CD4-positive, alpha-beta T cell (primary cell): ENCODE measurements at places on chromosomes 5 and 9.

DNA sequence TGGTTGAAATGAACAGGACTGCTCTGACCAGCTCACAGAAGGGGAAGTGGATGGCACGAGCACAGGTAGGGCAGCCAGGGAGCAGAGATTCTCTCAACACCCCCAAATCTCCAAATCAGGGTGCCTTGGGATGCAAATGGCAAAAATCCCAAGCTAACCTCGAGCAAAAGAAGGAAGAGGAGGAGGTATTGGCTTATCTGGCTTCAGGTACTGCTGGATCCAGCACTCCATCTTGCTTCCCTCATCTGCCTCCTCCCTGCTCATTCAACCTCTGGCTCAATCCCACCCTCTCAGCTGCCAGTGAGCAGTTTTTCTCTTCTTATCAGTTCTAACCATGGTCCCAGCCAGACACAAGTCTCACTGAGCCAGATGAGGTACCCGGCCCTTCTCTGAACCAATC is 41.6 kb upstream of the GGTA1 start:
- DNase-seq = no peak

- no peak for DNase-seq
These were observed 31.6 kb downstream of the PROP1 start for GRCh38 chr5:177964471-177964870.

- no peak for DNase-seq
These were observed 91.2 kb upstream of the ERBIN start for GRCh38 chr5:65835191-65835590.

GRCh38 chr5:5155617-5156016 is 15.5 kb downstream of the ADAMTS16 start:
- DNase-seq = no peak

- DNase-seq = no peak
These were observed 27.6 kb downstream of the IL7R start for GRCh38 chr5:35884191-35884769.

GRCh38 chr5:89932771-89933181 is 476.8 kb downstream of the CETN3 start:
- DNase-seq = no peak

DNA sequence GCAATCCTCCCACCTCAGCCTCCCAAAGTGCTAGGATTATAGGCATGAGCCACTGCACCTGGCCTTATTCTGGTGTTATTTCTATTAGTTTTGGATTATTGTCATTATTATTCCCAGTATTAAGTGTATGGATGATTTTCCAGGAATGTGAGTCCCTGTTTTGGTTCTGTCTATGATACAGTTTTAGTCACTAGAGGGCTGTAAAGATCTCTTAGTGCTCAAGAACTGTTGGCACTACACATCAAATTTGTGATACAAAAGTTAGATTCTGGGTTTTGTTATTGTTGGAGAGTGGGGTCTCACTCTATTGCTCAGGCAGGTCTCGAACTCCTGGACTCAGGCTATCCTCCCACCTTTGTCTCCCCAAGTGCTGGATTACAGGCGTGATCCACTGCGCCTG is 12.1 kb downstream of the CCL28 start:
- DNase-seq = no peak

DNA sequence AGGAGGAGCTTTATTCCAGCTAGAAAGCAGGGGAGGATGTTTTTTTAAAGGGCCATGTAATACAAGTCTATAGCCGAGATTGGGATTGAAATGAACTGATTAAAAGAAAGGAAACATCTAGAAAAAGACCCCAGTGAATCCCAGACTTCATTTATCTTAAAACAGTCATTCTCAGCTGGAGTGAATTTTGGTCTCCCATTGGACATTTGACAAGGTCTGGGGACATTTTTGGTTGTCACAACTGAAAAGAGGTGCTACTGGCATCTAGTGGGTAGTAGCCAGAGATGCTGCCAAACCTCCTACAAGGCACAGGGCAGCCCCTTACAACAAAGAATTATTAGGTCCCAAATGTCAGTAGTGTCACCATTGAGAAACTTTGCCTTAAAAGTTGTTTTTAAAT is 16.3 kb upstream of the SPINK4 start:
- DNase-seq = no peak

- DNase-seq = no peak
These were observed 230.8 kb downstream of the ENC1 start for GRCh38 chr5:74409712-74410111.

GRCh38 chr9:124964056-124964455 is 23.2 kb upstream of the GOLGA1 start:
- no peak for DNase-seq

DNA sequence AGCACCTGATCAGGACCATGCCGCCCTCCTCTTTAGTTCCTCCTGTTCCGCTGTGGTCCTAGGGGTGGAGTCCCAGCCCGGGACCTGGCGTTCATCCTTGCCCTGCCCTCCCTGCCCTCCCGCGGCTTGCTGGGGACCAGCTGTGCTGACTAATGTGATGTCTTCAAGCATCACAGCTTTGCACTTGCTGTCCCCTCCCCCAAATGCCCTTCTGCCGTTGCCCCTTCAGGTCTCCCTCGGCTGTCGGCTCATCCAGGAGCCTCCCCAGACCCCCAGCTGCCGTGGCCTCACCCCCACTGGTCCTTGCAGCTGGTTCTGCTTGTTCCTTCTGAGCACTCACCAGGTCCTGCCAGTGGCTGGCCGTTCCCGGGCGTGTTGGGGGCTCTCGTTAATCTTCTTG is 19.9 kb downstream of the RXRA start:
- no peak for DNase-seq

DNA sequence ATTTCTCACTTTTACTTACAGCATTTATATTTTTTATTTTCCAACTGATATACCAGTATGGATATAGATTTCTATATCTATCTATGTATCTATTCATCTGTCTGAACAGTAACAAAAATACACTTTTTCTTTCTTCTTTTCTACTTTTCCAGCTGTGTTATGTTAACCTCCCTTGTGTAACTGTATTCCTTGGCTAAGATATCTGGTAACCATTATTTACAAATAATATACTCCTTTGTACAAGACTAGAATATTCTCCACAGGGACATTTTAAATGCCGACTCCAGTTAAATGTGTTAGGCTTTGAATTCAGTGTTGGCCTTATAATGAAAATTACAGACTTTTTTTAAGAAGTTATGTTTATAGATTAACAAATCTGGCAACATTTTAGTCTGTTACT is 168.7 kb downstream of the XRCC4 start:
- no peak for DNase-seq

GRCh38 chr9:134539586-134540194 is 101.9 kb upstream of the COL5A1 start:
- no peak for DNase-seq

DNA sequence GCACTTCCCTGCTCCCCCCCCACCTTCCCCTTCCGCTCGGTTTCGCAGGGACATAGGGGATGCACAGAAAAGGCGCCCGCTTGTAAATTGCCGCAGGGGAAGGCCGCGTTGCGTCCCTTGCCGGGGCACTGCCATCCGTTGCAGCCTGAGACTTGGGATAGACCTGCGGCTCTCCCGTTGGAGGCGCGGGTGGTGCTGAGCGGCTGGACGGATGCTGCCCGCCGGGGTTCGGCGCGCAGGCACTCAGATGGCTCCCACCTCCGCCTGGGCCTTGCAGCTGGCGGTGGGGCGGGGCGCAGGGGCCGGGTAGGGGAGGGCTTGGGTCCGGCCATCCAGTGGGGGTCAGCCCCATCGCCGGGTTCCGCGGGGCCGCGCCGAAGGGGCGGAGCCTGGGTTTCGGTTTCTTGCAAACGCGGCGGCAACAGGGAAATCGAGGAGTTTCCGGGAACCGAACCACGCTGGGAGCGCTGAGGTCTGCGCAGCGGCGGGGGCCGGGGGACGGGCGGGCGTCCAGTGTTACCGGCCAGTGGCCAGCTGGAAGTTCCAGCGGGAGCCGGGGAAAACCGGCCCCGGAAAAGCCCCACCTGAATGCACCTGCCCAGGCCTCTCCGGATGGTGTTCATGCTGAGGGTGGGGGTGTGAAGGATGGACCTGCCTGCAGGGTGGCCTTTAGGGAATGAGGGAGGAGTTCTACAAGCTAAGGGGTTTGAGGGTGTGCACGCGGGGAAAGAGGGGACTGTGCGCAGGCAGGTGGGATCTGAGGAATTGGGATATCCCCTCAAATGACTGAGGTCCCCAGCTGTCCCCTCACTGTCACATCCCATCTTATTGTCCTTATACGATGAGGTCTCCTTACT is 6.3 kb upstream of the IRF1 start:
- DNase-seq = peak; percentile 51

- DNase-seq = no peak
These were observed 3.0 kb downstream of the ECSCR start for GRCh38 chr5:139459451-139459934.

DNA sequence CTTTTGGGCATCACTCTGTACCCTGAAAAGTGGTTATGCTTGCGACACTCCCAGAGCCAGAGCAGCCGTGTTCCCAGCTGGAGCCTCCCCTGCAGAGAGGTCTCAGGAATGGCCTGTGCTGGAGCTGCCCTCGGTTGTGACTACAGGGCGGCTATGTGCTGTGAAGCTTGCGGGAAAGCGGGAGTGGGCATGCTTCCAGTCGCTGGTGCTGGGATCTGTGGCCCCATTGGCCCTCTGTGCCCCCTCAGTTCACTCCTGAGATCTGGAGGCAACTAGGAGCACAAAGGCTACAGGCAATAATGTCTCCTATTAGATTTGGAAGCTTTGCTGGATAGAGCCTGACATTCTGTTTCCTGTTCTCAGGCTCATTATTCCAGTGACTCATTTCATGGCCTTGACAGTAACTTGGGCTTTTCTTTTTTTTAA is 56.9 kb downstream of the GPR107 start:
- DNase-seq = no peak

- DNase-seq = no peak
These were observed 28.4 kb downstream of the PCDHGC5 start for GRCh38 chr5:141517312-141517711.

GRCh38 chr5:43997647-43998272 is 391.5 kb downstream of the FGF10 start:
- no peak for DNase-seq

GRCh38 chr9:132896906-132897305 is 18.2 kb downstream of the SPACA9 start:
- no peak for DNase-seq
